Tibial artery (tissue), 4 donors: ENCODE measurements at places on chromosomes 11 and 22.

- DNase-seq, result no peak
These were observed 3.7 kb upstream of the PACSIN2 start for GRCh38 chr22:43018615-43019014.

DNA sequence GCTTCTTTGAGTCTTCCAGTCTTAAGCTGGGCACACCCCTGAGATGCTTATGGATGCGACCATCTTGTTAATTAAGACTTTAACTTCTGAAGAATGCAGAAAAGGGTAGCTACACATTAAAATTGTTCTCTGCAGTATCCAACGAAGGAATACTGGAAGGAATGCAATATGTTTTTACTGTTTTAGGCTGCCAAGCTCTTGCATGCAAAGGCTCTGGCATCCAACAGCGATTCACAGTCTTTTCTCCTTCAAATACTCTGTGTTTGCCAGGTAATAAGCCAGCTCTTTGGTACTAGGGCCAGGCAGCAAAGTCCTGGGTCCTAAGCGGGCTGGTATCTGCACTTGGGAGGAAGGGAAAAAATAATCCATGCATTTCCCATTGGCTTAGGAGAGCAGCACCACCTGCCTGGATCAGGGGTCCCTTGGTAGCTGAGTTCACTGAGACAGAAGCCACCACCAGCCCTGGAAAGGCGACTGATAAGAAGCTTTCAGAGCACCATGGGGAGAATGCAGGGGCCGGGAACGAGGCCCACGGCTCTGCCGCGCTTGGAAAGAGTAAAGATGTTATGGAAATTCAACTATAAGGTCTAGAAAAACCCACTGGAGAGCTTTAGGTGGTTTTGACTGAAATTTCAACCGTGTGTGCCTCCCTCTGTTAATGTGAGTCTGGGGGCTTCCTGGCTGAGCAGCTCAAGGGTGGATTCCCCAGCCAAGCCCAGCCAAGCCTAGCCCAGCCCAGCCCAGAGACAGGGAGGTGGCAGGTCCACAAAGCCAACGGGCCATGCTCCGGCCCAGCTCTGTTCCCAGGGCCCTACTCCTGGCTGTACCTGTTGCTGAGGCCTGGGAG lies 67.0 kb upstream of the CCND1 start:
- no peak for DNase-seq

- DNase-seq, result peak; percentile 63
These were observed 2.4 kb downstream of the MOB2 start for GRCh38 chr11:1484061-1484671.

DNA sequence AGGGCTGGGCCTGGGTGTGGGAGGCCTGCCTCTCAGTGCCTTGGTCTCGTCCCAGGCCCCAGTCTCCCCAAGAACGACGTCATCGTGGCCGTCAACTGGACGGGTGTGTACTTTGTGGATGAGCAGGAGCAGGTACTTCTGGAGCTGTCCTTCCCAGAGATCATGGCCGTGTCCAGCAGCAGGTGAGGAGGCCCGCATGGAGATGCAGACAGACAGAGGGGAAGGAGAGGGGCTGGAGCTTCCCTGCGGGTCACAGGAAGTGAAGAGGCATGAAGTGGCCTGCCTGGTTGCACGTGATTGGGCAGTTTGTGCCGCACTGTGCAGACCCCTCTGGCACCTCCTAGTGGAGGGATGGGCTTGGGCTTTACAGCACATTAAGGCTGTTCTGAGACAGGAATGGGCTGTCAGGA lies 70.4 kb downstream of the MYO7A start:
- DNase-seq, result peak; percentile 11

DNA sequence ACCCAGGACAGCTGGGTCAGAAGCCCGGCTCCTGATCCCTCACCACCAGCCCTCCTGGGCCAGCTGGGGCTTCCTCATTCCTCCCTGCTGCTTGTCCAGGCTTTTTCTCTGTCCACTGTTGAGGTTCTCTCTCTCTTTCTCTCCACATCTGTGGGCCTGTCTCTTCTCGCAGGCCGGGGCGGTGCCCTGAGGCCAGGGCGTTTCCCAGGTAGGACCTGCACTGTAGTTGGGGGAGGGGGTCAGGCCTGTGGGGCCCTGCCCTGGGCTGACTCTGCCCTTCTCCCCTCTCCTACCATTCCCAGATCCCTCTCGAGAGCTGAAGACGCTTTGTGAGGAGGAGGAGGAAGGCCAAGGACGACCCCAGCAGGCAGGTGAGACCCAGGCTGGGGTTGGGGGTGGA lies 4.9 kb downstream of the EHBP1L1 start:
- DNase-seq, result no peak

DNA sequence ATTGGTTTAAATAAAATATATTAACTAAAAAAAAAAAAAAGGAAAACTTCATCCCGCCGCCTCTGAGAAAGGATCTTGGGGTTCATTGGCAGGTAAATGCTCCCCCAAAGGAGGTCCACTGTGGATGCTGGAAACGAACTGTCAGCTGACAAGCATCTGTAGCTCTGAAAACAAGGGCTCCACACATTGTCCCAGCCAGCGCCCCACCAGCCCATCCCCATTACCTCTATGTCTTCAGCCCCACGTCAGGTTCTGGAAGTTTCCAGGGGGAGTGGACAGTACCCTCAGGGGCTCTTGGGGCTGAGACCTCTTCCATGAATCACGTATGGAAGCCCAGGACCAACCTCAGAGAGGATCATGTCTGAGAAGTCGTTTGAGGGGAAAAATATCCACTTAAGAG lies 66.4 kb upstream of the WNT7B start:
- DNase-seq, result peak; percentile 58

DNA sequence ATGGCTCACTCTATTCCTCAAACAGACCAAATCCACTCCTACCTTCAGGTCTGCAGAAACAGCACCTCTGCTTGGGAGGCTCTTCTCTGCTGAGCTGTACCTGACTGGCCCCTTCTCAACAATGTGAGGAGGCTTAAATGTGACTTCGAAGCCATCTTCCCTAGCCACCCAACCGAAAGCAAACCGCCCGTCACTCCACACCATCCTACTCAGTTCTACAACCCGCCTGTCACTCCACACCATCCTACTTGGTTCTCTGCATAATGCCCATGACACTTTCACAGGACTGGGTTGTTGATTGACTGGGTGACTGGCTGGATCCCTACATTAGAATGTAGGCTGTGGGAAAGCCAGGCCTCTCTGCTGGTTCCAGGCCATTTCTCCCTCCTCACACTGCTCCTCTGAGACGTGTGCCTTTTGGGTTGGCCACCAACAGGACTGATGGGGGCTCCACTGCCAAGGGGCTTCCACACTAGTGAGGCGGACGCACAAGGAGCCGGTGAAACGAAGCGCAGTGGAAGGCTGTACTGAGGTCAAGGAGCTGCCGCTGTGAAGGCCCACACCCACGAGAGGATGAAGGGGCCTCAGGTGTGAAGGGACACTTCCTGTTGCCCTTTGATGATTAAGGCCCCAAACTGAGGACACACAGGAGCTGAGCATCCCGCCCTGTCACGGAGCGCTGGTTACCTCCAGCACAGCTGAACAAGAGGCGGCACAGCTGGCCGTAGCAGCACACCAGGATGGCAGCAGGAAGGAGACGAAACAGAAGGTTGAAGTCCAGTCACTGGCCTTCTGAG lies 47.5 kb upstream of the SPATA19 start:
- DNase-seq, result no peak

GRCh38 chr22:25742918-25743708 lies 1.1 kb downstream of the MYO18B start:
- DNase-seq, result no peak

DNA sequence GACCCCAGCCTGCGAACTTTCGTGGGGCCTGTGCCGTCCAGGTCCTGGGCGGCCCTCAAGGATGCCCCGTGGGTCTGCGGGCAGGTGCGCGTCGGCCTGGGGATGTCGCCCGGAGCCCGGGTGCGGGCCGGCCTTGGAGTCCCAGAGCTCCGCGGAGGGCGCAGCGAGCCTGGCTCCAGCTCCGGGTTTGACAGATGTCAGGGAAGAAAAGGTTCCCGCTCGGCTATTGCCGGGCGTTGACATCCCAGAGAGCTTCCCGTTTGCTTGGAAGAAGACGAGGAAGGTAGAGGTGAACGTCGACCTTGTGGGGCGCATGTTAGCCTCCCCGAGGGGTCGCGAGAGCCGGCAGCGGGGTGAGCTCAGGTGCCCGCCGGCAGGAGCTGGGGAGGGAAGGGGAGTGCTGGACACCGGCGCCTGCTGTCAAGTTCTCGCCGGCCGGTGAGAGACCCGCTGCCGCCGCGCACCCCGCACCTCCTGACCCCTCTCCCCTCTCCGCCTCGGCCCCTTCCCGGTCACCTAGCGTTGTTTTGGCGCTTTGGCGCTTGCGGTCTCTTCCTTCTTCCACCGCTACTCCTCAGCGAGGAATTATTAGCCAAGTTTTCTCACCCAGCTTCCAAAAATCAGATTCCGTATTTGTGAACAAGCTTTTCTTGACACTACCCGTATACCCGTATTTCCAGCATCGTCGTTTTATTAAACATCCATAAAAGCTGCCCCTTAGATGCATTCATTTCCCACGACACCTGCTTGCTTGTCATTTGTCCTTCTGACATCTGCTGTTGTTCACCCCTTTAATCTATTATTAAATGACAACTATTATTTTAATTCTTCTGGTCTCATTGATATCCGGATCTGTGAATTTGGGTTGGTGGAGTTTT lies 1.3 kb downstream of the BMAL1 start:
- DNase-seq, result no peak

- no peak for DNase-seq
These were observed 18.8 kb downstream of the DDX25 start for GRCh38 chr11:125923012-125923579.

GRCh38 chr11:14106303-14107049 lies 144.0 kb downstream of the SPON1 start:
- no peak for DNase-seq

DNA sequence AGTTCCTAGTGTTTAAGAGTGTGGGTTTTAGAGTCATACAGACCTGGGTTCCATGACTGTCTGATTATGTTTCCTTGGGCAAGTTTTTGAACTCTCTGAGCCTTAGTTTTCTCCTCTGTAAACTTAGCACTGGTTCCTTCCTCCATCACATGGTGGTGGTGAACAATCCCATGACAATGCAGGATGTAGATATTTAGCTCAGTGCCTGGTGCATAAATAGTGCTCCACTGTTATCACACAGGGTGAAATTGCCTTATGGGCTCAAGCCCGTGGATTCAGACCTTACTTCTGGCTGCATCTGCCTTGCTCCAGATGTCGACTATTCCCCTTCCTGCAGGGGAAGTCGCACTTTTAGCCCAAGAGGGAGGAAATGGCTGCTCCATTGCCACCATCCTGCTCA lies 62.7 kb downstream of the LDLRAD3 start:
- no peak for DNase-seq

GRCh38 chr11:11667056-11667455 lies 45.3 kb upstream of the GALNT18 start:
- no peak for DNase-seq

DNA sequence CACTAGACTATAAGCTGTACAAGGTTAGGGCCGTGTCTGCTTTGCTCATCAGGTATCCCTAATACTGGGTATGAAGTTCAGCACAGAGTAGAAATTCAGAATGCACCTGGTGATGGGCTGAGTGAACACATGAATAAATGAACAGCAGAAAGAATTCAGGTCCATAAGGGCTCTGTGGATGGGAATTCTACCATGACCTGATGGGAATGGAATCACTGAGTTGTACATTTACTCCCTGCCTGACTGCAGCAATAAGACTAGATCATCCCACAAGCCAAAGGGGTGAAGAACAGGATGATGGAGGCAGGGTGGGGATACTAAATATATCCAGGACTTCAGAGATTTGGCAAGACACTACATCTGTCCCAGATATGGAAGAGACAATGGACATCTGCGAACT lies 86.5 kb upstream of the CSNK2A3 start:
- no peak for DNase-seq

- peak; percentile 49 for DNase-seq
These were observed 8.1 kb downstream of the SULT4A1 start for GRCh38 chr22:43854121-43854785.

- no peak for DNase-seq
These were observed 25.8 kb downstream of the CDPF1 start for GRCh38 chr22:46224044-46224897.
